SHP77 treated with DMSO at 0.1 percent for 48 hours (cell line): ENCODE measurements at places on chromosomes 5 and 9.

- DNase-seq, result peak; percentile 61
Measured at GRCh38 chr5:101929628-101930027, 366.5 kb downstream of the SLCO4C1 start.

DNA sequence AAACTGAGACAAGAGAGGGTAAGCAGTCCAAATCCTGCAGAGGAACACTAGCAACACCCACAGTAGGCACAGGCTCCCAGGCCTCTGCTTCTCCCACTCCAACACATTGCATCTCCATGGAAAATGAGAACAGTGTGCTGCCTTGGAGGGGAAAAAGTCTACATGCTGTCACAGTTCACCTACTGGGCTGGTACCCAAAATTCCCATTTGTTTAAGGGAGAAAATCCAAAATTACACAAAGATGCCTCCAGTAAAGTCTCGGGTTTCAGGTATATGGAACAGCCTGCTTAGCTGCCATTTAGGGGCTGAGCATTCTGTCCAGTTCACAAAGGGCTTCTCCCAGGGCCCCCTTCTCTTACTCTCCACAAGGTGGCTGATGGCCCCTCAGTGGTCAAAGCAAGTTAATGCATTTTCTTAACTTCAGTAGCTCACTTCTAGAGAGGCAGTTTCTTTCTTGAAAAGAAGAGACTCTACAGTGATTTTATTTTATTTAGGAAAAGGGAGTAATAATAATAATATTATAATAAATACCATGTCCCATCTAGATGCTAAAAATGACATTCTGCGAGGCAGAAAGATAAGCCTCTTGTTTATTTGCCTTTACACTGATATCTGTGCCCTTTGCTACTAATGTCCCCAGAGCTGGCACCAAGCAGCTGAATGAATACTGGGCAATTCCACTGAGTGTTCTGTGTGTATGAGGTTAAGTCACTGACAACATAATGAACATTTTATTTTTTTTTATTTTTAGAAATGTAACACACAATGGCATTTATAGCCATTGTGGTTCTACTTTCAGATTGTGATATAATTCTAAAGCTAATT is 89.4 kb downstream of the RGS7BP start:
- DNase-seq, result no peak

DNA sequence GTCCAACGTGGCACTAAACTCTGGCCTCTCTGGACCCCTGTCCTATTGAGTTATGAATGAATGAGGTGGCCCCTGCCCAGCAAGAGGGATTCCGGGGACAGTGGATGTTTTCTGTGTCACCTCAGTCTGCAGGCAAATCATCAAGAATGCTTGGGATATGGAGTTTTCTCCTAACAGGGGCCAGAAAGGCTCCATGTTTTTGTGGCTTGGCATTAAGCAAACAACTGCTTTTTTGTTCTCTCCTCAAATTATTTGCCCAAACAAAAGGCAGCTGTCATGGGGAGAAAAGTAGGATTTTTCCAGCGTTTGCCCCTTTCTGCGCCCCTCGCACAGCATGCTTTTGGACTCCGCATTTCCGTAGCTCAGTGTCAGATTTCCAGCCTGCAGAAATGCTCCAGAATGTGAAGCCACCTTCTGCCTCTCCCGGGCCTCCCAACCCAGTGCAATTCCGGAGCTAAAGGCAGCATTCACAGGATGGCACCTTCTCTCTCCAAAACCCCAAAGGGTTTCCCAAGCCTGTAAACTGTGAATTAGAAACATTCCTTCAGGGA is 553.3 kb downstream of the CCDC171 start:
- no peak for DNase-seq

DNA sequence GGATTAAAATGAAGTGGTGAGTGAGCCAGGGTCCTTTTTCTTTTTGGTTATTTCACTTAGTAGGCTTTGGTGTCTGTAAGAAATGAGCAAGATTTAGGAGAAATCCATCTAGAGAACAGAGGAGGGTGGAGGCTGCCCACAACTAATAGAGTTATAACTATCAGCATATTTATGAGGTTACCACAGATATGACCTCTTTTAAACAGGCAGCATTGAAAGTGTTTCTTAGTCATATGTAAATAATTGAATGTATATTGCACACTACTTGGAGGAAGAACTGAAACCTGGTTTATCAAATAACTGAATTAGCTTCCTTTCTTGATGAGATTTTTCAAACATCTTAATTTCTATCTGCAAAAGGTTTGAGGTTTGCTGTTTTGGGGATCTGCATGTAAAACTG is 483.1 kb upstream of the PIK3R1 start:
- DNase-seq, result no peak

- no peak for DNase-seq
Measured at GRCh38 chr5:532521-533242, 8.4 kb upstream of the SLC9A3 start.

DNA sequence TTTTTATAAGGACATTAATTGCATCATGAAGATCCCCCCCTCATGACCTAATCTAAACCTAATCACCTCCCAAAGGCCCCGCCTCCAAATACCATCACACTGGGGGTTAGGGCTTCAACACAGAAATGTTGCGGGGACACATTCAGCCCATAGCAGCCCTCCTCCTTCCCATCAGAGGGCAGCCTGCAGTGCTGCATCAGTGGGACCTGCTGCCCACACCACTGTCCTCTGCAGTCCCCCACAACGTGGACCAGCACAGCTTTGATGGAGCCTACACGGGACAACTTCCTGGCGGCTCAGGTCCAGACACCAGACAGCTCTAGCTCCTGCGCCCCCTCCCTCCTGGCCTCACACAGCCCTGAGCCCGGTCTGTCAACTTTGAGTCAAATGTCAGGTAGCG is 70.3 kb downstream of the APTX start:
- no peak for DNase-seq

- no peak for DNase-seq
Measured at GRCh38 chr5:75736273-75736672, 19.0 kb upstream of the POC5 start.

GRCh38 chr5:66877843-66878242 is 281.6 kb downstream of the MAST4 start:
- DNase-seq, result no peak

- no peak for DNase-seq
Measured at GRCh38 chr9:6184749-6185645, 30.6 kb upstream of the IL33 start.

DNA sequence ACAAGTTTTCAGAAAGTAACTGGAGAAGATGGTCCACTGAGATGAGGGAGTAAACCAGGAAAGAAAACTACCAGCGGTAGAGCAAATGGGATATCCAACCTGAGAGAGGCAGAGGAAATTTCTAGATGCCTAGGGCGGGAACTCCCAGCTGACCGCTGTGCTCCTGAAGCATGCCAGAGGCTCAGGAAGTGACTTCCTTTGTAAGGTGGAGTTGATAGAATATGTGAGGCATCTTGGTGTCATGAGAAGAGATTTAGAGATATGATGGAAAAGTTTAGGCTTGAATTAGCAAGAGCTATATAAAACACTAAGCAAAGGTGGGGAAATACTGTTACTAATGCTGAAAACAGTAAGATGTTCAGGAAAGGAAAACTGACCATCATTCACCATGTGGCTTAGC is 124.1 kb downstream of the C9orf152 start:
- DNase-seq, result no peak

- DNase-seq, result no peak
Measured at GRCh38 chr5:43699910-43700309, 96.9 kb downstream of the NNT start.

DNA sequence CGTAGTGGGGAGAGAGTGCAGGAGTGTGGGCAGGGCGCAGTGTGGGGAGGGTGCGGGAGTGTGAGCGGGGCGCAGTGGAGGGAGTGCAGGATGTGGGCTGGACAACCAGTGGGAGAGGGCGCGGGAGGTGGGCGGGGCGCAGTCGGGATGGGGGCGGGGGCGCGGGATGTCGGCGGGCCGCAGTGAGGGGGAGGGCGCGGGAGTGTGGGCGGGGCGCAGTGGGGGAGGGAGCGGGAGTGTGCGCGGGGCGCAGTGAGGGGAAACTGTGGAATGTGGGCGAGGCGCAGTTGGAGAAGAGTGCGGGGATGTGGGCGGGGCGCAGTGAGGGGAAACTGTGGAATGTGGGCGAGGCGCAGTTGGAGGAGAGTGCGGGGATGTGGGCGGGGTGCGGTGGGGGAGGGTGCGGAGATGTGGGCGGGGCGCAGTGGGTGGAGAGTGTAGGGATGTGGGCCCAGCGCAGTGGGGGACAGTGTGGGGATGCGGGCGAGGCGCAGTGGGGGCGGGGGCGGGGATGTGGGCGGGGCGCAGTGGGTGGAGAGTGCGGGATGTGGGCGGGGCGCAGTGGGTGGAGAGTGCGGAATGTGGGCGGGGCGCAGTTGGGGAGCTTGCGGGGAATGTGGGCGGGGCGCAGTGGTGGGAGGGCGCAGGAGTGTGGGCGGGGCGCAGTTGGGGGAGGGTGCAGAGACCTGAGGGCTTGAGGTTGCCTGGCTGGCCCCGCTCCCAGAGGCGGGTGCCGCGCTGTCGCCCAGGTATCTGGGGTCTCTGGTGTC is at the start of gene NXNL2:
Gene NXNL2, plus strand, starts transcription at position 723 of the 770 bp plus-strand sequence. CDS start 257 bp downstream, outside the sequence.
- DNase-seq, result no peak

- no peak for DNase-seq
Measured at GRCh38 chr5:168472329-168472728, 13.9 kb upstream of the RARS1 start.

DNA sequence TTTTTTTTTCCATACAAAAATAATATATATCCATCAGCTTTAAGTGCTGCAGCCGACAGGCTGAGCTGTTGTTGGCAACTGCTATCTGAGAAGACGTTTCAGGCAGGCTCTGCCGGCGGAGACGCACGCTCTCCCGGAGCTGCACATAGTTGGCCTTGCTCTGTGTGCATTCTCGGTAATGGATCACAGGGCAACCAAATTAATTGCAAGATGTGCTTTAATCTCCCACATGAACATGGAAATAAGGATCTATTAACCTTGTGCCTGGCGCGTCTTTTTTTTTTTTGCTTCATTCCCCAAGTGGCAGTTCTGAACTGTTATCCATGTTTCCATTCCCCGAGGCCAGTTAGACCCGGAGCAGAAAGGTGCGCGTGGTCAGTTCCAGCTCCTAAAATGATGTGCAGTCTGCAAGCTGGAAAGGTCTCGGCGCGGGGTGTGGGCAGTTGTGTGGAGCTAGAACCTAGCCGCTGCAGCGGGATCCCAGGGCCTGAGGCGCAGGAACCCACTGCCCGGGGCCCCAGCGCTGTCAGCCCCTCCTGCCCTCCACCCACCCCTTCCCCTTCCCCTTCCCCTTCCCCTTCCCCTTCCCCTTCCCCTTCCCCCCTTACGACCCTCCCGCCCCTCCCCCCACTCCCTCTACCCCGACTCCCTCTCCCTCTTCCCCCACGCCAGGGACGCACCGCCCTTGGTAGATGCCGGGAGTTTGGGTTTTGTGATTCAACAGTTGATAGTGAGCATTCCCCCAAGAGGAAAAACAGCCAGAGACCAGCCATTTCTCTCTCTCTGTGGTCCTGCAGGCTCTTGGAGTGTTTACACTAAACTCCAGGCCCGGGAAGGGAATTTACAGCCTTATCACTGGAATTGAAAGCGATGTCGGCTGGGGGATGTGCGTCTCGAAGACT is 137.8 kb downstream of the CEP120 start:
- DNase-seq, result no peak

GRCh38 chr9:91492237-91492636 is 68.6 kb upstream of the NFIL3 start:
- DNase-seq, result no peak

- no peak for DNase-seq
Measured at GRCh38 chr5:172745838-172746237, 25.2 kb downstream of the DUSP1 start.

- no peak for DNase-seq
Measured at GRCh38 chr9:89461265-89461664, 36.6 kb downstream of the SEMA4D start.

DNA sequence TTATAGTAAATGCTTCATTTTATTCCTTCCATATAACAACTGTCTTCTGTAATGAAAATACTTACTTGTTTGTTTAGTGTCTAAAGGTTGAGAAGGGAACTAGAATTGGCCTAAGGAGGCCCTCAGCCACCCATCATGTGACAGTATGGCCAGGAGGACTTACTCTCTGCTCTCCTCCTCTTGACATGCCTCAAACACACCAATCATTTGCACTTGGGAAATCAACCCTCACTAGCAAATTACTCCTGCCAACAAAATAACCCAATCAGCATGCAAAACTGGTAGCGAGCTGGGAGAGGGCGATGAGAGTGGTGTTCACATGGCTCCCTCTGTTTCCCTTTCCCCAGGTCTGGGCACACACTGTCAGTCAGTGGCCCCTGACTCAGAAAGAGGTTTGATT is 58.6 kb upstream of the MEF2C start:
- DNase-seq, result no peak

GRCh38 chr5:83084336-83084735 is 7.0 kb downstream of the XRCC4 start:
- no peak for DNase-seq

DNA sequence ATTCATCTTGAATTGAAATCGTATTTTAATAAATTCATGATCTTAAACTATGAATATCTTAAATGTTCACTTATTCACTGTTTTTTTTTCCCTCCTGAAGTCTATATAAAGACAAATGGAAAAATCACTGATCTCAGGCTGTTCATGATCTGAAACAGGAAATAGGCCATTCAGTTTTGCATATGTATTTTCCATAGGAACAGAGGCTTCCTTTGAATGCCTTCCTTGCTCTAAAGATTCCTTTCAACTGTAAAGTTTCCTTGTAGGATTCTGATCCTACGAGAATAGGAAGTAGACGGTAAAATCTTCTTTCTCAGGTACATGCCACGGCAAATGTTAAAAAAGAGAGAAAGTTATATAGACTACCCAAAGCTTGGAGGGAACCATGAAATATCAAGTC is 194.4 kb upstream of the PPP1R2B start:
- no peak for DNase-seq

- DNase-seq, result no peak
Measured at GRCh38 chr5:96633820-96634219, 28.4 kb upstream of the CAST start.

GRCh38 chr9:72333709-72334108 is 31.3 kb downstream of the ZFAND5 start:
- no peak for DNase-seq
